ENCODE measurements at places on chromosomes 11 and 22.

GRCh38 chr11:61985869-61986268 is 18.4 kb upstream of the FTH1 start:
- DNase-seq = no peak

GRCh38 chr22:23827351-23827995 is 11.3 kb downstream of the DERL3 start:
- DNase-seq = no peak

- DNase-seq = no peak
Observed at GRCh38 chr22:50208939-50209892, 8.4 kb downstream of the SELENOO start.

- DNase-seq = no peak
Observed at GRCh38 chr11:19953909-19954308, 206.4 kb downstream of the DBX1 start.

GRCh38 chr11:118027694-118028093 is 41.5 kb downstream of the IL10RA start:
- DNase-seq = no peak

DNA sequence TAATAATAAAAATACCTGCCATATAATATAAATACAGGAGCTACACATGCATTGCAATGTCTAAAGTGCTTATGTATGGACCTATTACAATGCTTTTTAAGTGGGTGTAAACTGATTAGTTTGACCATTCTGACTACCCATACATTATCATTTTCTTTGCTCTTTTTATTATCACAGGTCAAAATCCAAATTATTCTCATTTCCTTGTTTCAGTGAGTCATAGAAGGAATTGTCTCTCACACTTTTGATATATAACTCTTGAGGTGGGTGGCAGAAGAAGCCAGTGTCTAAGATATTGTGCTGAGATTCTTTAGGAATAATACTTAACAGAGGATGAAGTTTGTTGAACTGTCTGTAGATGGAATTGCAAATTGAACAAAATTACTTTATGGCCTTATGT is 35.6 kb downstream of the GAS2 start:
- DNase-seq = no peak

DNA sequence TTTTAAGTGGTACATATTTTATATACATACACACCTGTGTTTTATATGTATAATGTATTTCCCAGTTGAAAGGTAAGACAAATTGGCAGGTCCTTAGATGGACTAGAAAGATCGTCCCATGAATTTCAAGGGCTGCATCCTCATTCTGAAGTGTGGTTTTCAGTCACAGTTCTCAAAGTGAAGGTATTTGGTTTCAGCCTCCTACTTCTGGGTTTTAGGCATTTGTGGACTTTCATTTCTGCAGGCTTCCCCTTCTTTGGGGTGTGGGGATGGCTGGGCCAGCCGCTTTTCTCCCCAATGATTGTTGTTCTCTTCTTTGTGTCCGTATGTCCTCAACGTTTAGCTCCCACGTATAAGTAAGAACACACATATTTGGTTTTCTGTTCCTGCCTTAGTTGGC is 10.0 kb downstream of the DCPS start:
- DNase-seq = no peak

DNA sequence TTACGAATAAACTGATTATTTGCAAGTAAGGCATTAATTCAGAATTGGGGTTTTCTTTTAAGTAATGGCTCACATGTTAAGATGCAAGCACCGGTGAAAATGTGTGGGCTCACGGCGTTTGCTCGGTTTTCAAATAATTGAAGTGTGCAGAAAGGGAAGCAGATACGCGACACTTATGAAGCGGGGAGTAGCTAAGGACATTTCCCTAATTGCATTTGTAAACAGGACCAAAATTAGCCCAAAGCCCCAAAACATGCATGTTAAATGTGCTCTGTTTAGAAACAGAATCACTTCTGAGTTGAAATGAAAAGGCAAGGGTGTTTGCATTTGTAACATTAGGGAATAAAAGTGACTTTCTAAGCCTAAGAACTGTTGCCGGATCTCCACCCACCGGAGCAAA is 61.3 kb downstream of the ELFN2 start:
- DNase-seq = no peak

DNA sequence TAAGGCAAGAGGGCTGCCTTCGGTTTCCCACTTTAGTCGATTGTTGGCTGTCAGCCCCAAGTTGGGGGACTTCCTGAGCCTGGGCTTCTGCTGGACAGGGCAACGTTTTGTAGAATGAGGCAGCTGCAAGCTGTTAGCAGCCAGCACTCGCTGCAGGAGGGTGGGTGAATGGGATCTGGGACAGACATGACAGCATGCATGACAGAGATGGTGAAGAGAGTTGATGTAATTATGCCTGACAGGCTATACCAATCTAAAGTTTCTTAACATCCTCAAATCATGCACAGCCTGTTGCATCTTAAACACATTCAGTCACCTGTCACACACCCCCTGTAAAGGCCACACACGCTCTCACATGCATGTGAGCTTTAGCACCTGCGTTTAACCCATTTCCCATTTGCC is 49.2 kb downstream of the CWC15 start:
- no peak for DNase-seq

GRCh38 chr11:65972116-65972515 is 10.6 kb downstream of the SART1 start:
- no peak for DNase-seq

- DNase-seq = no peak
Observed at GRCh38 chr11:86950661-86950995, 4.6 kb downstream of the FZD4 start.

Measured in neuronal stem cell (in vitro differentiated cells).